ENCODE measurements at places on chromosomes 12 and 14.

DNA sequence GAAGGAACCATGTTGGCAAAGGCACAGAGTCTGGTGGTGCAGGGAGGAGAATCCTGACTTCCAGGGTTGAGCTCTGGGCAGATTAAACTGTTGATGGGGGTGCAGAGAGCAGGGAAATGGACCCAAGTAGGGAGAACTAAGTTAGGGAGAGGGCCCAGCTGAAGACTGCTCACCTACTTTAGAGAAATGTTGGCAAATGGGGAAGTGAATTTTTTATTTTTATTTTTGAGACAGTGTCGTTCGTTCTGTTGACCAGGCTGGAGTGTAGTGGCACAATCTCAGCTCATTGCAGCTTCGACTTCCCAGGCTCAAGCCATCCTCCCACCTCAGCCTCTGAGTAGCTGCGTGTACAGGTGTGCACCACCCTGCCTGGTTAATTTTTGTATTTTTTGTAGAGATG, 32.1 kb upstream of the TUBA1A start:
- DNase-seq: no peak

DNA sequence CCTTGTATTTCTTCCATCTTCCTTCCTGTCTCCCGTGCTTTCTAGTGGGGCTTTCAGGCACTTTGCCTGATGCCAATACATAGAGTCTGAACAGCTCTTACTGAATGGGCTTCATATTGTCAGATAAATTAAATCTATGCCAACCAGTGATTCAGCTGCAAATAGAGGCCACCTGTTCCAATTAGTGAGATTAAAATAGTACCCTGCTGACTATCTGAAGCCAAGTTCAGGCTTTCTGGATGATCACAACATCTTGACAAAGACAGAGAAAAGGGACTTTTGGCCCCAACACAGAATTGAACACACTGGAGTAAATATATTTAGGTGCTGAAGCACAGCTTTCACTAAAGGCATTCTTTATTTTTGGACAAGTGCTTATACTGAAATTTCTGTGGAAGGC, 11.8 kb downstream of the TMCC3 start:
- no peak for DNase-seq

- DNase-seq: no peak
These were observed 58.9 kb downstream of the USP15 start for GRCh38 chr12:62319058-62319457.

DNA sequence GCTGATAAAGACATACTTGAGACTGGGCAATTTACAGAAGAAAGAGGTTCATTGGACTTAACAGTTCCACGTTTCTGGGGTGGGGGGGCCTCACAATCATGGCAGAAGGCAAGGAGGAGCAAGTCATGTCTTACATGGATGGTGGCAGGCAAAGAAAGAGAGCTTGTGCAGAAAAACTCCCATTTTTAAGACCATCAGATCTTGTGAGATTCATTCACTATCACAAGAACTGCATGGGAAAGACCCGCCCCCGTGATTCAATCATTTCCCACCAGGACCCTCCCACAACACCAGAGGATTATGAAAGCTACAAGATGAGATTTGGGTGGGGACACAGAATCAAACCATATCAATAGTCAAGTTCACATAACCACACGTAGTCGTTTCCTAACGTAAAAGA, 85.5 kb downstream of the USP15 start:
- no peak for DNase-seq

DNA sequence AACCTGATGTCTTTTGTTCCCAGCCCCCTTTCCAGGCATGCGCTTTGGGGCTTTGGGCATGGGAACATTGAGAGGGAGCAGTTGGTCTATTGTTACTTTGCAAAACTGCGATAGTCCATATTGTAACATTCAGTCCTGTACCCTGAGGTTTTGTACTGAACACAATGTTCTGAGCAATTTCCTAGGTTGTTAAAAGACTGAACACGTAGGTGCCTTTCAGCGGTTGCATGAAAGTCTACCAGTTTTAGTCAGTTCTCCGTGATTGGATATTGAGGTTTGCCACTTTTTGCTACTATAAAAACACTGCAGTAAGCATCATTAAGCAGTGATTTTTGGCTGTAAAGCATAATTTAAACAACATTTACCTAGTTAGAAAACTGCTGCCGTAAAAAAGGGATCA, 20.1 kb downstream of the NGB start:
- DNase-seq: no peak

DNA sequence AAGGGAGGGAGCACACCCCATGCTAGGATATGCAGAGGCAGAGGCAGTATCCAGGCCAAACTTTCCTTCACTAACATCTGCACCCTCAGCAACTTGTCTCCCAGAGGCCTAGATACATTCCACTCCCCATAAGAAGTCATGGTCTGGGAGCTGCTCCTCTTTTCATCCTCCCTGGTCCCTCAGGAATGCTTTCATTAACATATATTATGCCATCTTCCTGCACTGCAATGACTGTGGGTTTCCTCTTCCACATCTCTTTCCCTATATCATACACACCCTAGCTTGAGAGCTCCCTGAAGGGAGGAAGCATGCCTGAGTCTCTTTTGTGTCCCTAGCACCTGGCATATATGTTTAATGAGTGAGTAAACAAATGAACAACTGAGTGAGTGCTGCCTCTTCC, 8.6 kb downstream of the DDN start:
- no peak for DNase-seq

DNA sequence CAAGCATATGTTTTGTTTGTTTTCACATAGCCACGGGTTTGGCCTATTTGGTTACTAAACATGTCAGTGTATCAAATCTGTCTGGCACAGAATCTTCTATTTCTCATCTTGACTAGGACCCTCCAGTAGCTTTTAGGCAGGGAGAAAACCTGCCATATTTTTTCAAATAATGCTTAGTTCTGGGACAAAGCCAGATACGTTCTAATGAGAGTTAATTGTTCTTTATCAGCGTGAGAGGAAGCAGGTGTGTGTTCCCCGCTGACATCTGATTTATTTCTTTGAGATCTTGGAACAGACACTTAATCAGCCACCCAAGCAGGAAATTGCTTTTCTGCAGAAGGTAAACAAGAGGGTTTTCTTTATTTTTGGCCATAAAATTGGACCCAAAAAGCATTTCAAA, 54.8 kb downstream of the GOLGA5 start:
- DNase-seq: no peak

- DNase-seq: no peak
These were observed 215.7 kb downstream of the CPNE8 start for GRCh38 chr12:38689704-38690103.
